Peyer's patch (tissue), 4 donors: ENCODE measurements at places on chromosomes 3 and 15. TPM values are rescaled to one million over a fixed set of nuclear protein-coding genes. Genes with fewer than 3 reads are reported as not detected.

DNA sequence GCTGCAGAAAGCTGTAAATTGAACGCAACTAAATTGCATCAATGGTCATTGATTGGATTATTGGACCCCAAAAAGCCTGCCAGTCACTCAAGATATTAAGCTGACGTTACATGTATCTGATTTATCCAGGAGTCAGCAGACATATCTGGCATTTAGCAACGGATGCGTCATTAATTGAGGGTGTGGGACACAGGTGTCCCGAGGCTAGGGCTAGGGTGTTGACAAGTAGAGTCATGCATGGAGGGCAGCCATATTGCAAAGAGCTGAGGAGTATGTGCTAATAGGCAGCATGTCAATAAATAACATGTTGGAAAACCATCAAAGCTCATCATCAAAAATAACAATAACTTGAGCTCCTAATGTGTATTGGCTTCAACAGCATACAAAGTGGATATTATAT lies 234.5 kb upstream of the GOLGA6L4 start:
- no peak for DNase-seq
- H3K4me1 ChIP-seq: no peaks in the 10 kb centered on the region

- no peaks in the 10 kb centered on the region for H3K36me3 ChIP-seq
- H3K4me1 ChIP-seq: no peaks in the 10 kb centered on the region
- H3K27ac ChIP-seq: no peak overlapping the region
- no peaks in the 10 kb centered on the region for H3K27me3 ChIP-seq
- H3K4me3 ChIP-seq: no peak overlapping the region
Measured at GRCh38 chr3:79835701-79836100, 67.9 kb upstream of the ROBO1 start.

DNA sequence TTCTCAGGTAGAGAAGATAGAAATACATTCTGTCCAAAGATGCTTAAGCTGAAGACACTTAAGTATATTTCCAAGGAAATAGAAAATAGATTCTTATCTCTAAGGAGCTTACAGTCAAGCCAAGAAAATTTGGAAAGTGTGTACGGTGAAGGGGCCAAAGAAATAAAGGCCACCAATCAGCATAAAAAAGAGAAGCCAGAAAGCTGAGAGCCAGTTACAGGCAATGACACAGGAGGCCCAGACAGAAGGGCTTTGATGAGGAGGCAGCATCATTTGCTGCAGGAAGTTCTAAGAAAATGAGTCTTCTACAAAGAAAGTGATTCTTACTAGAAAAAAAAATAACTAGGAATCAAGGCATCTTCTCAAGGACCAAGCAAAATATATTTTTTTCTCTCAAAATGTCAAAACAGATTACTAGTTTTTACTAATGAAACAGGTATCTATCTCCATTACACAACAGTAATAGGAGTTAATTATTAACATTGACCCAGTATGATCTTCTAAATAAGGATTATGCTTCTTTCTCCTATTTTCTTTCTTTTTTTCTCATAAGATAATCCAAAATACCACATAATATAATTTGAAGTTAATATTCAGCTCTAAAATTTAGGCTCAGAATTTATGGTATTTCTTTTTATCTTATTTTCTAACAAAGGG lies 82.1 kb upstream of the PHLDB2 start:
- no peak overlapping the region for H3K27ac ChIP-seq
- H3K4me1 ChIP-seq: no peaks in the 10 kb centered on the region
- no peak for DNase-seq
- no peaks in the 10 kb centered on the region for H3K36me3 ChIP-seq
- no peaks in the 10 kb centered on the region for H3K27me3 ChIP-seq

GRCh38 chr15:91183596-91183995 lies 83.5 kb downstream of the SV2B start:
- no peak overlapping the region for H3K4me3 ChIP-seq
- H3K36me3 ChIP-seq: no peaks in the 10 kb centered on the region
- no peak overlapping the region for H3K27ac ChIP-seq
- no peaks in the 10 kb centered on the region for H3K4me1 ChIP-seq
- no peaks in the 10 kb centered on the region for H3K27me3 ChIP-seq

DNA sequence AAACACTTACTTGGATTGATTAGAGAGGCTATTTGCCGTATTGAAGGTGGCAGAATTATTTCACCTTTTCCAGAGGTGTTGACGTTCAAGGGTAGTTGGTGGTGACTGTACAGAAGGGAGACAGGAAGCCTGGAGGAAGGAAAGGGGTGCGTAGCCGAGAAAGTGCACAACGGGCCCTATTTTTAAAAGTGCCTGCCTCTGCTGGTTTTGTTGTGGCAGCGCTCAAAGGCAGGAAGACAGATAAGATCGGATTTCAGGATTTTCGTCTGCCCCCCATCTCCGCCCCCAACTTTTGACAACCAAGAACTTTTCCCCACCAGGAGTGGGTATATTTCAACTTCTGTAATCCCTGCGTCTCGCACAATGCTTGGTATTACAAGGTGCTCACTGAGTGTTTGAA lies 38.5 kb downstream of the SMAD3 start:
- no peak for DNase-seq
- peaks cover 2% of the 10 kb centered on the region for H3K4me1 ChIP-seq
- no peak overlapping the region for H3K4me3 ChIP-seq
- H3K27me3 ChIP-seq: no peaks in the 10 kb centered on the region

DNA sequence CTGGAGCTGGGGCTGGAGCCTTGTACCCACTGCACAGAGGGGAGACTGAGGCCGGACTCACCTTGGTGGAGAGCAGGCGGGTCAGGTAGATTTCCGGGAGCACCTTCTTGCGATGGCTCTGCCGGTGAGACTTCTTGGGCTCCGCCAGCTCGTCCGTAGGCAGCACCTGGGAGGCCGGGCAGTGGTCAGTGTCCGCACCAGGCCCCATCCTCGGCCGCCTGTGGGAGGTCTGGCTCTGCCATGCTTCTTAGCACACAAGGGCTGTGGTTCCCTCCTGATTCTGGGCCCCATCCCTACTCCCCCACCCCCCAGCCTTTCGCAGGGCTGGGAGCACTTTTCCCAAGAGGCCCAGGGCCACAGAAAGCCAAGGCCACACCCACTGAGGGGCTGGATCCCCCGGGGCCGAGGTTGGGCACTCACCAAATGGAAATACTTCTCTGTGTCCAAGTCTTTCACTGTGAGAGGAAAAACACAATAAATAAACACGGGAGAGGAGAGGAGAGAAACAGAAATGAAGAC lies 17.4 kb downstream of the H1-8 start:
- DNase-seq: no peak
- no peak overlapping the region for H3K4me3 ChIP-seq
- H3K36me3 ChIP-seq: peaks cover 11% of the 10 kb centered on the region
- H3K27ac ChIP-seq: peak overlapping the region; percentile 78
- no peaks in the 10 kb centered on the region for H3K27me3 ChIP-seq

DNA sequence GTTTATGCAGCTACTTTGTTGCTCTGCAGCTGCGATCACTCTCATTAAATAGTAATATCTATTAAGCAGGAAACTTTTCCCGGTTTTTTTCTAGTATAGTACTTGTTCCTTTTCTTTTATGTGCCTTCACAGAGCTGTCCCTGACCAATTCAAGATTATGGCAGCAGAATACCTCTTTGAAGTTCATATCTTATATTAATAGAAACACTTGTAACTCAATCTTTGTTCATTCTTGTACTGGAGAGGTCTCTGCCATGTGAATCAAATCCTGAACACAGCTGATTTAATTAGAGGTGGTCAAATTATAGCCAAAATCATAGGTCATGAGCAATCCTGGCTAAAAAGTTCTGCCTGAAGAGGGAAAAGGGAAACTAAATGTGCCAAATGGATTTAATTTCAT lies 399.0 kb upstream of the ARHGEF26 start:
- H3K4me3 ChIP-seq: no peak overlapping the region
- H3K4me1 ChIP-seq: no peaks in the 10 kb centered on the region
- no peak overlapping the region for H3K27ac ChIP-seq

GRCh38 chr3:73471986-73472787 lies 152.6 kb downstream of the PDZRN3 start:
- H3K4me1 ChIP-seq: no peaks in the 10 kb centered on the region
- H3K27me3 ChIP-seq: no peaks in the 10 kb centered on the region
- no peak overlapping the region for H3K4me3 ChIP-seq
- DNase-seq: no peak
- H3K36me3 ChIP-seq: no peaks in the 10 kb centered on the region

The EAF2 gene
- total RNA-seq: 3.5 TPM
